ENCODE measurements at places on chromosomes 2 and 18.

DNA sequence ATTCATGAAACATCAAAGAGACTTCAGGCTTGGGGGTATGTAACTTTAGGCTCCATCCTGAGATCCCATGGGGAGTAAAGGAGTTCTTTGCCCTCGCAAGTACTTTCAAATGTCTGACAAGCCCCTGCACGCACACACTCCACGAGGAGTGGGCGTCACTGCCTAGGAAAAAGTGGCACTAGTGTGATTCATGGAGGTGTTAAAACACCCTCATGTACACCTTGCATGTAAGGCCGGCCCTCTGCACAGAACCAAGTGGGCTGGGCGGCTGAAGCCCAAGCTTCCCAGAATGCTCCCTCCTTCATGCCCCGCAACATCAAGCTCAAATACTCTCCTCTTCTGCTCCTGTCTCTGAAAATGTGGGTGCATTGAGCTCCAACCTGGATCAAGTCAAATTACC is 7.8 kb downstream of the HS1BP3 start:
- no peak for DNase-seq

DNA sequence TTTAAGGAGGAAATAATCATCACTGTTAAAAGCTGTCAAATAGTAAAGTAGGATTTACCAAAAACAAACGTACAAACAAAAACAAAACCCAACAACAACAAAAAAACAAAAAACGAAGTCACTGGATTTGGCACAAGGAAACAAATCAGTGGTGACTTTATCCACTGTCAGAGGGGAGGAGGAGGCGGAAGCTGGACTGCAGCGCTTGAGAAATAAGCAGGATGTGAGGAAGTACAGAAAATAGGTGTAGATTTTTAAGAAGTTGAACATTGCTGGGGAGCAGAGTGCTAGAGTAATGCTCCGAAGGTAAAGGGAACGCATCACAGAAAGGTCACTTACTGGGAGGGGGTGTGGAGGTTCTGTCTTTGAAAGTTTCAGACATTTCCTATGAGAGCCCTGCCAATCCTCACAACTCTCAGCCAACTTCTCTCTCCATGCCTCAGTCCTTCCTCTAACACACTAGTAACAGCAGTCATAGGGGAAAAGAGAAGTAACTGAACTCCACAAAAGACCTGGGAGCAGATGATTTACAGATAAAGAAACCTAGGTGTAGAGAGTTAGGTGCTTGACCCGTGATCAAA is 220.2 kb upstream of the SMAD7 start:
- no peak for DNase-seq

GRCh38 chr18:54210463-54210862 is 14.0 kb downstream of the MBD2 start:
- DNase-seq: no peak

DNA sequence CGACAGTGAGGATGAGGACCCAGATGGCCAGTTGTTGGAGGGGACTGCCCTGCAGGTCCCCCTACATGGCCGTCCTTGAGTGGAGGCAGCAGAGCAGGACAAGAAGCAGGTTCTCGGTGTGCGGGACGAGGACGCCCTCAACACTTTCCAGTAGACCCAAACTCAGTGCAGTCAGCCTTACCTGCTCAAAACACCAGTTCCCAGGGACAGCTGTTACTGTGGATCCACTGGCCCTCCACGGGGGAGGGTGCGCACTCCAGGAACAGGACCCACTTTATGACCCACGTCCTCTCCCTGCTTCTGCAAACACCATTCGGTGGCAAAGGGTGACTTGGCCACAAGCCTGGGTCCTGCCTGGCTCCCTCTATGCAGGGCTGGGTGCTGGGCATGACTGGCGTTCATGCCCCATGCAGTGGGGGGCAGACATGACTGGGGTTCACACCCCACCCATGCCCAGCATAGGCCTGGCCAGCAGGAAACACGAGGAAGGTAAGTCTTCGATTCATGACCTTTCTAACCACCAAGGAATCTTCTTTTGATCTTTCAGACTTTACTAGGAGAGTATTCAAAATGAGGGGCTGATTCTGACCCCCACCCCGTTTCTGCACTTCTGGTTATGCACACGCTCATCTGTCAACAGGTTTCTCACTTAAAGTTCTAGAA is 233.7 kb downstream of the HDAC4 start:
- no peak for DNase-seq

GRCh38 chr18:2893676-2894075 is 46.9 kb downstream of the EMILIN2 start:
- DNase-seq: no peak
